ENCODE measurements at places on chromosomes 2 and 18.

DNA sequence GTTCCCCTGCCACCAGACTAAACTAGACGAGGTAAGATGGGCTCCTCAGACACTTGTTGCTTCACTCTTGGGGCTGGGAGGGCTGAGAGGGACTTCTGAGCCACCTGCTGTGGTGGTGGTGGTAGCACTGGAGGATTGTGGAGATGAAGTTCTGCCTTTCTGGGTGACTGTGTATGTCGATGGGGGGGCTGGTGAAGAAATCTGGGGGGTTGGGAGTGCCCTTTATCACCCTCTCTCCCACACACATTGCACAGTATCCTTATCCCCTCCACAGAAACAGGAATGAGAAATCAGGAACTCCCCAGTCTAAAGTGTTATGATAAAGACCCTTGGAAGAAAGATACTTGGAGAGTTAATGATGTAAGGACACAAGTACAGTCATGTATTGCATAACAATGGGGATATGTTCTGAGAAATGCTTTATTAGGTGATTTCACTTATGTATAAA is 38.5 kb downstream of the HK2 start:
- no peak for DNase-seq

DNA sequence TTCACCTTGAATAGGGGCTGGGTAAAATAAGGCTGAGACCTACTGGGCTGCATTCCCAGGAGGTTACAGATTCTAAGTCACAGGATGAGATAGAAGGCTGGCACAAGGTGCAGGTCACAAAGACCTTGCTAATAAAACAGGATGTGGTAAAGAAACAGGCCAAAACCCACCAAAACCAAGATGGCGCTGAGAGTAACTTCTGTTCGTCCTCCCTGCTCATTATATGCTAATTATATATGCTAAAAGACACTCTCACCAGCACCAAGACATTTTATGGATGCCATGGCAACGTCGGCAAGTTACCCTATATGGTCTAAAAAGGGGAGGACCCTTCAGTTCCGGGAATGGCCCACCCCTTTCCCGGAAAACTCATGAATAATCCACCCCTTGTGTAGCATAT is 711.5 kb upstream of the KLHL29 start:
- no peak for DNase-seq

GRCh38 chr2:215437614-215438013 is 1.7 kb upstream of the FN1 start:
- DNase-seq = no peak

DNA sequence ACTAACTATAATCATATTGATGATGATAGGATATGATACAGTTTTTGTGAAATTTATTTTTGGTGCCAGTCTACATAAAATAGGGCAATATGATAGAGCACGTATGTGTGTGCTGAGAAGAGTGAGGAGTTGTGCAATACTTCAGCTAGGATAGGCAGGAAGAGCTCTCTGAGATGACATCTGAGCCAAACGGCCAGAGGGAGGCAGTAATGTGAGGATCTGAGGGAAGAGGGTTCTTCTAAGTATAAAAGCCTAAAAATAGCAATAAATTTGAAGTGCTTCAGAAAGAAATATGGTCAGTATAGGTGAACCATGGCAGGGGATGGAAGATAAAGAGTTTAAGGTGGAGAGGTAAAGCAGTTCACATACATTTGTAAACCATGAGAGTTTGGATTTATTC is 102.5 kb downstream of the OLA1 start:
- DNase-seq = no peak

DNA sequence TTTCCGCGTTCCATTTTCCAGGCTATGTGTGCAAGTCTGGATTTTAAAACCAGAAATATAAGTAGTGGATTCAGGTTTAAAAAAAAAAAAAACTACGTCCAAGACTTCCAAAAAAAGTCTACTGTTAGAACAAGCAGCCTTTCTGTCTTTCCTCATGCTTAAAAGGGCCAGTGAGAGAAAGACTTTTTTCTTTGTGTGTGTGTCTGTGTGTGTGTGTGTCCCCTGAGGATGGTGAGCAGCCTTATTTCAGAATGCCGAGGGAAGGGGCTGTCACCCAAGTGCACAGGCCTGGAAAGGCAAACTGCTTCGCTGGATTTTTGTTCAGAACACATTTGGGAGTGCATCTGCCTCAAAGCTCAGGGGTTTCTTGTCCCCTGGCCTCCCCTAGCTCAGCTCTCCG is 98.8 kb downstream of the ZBTB7C start:
- no peak for DNase-seq

DNA sequence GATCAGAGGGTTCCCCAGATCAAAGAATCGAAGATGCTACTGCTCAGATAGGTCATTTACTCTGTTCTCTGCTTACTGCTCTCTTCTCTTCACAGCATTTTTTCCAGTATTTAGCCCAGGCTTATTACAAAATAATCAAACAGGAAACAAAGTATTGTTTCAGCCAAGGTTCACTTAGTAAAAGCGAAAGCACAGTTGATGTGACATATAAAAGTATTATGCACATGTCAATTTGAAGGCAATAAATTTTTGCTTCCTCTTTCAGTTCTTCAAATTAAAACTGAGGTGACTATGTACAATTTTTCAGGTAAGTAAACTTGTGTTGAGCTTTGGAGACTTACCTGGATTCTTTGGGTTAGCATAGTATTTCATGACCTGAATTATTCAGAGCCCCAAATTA is 262.8 kb upstream of the CHST9 start:
- DNase-seq = no peak
